Activated naive CD4-positive, alpha-beta T cell (primary cell): ENCODE measurements at places on chromosomes 3 and 15.

GRCh38 chr15:80684697-80685096, 10.4 kb upstream of the ABHD17C start:
- no peak for DNase-seq

GRCh38 chr3:8762607-8763377, 6.6 kb downstream of the OXTR start:
- no peak for DNase-seq

DNA sequence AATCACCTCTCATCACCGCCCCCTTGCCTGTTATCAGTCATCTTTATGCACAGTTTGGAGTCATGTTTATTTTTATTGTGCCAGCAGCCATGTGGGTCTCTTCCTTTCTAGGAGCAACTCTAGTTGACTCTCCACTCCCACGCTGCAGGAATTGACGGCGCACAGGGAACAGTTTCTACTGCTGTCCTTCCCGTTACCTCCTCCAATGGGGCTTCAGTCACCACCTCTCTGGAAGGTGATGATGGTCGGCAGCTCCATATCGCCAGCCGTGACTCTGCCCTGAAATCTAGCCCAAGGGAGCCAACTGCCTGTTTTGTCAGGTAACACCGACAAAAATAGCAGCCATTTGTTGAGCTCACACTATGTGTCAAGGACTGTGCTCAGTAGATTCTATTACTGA, 35.6 kb upstream of the FAM107A start:
- no peak for DNase-seq

DNA sequence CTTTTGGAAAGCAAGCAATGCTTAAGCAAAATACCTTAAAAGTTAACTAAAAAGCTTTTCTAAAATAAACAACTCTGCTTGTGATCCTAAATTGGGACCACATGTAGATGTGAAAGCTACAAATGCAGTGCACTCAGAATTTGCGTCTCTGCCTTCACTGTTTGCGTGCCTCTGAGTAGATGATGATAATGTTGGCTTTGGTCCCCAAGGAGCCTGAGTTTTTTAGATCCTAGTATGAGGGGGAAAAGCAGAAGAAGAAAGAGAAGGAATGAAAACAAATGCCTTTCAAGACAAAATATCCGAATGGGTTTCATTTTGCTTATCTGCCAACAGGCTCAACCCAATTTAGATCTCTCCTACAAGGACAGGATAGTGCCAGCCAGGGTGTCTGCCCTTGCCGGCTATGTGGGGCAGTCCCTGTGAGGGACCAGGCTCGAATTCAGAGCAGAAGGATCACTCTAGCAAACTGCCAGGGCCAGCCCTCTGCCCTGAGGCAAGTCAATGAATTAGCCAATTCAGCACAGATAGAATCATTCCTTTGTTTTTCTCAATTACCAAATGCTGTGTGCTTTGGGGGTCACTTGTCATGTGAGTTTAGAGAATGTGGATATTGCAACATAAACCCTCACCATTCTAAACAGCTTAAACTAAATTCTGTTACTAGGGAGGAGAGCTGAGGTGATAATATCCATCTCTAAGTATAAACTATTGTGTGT, 28.5 kb downstream of the SCG5 start:
- DNase-seq: no peak

DNA sequence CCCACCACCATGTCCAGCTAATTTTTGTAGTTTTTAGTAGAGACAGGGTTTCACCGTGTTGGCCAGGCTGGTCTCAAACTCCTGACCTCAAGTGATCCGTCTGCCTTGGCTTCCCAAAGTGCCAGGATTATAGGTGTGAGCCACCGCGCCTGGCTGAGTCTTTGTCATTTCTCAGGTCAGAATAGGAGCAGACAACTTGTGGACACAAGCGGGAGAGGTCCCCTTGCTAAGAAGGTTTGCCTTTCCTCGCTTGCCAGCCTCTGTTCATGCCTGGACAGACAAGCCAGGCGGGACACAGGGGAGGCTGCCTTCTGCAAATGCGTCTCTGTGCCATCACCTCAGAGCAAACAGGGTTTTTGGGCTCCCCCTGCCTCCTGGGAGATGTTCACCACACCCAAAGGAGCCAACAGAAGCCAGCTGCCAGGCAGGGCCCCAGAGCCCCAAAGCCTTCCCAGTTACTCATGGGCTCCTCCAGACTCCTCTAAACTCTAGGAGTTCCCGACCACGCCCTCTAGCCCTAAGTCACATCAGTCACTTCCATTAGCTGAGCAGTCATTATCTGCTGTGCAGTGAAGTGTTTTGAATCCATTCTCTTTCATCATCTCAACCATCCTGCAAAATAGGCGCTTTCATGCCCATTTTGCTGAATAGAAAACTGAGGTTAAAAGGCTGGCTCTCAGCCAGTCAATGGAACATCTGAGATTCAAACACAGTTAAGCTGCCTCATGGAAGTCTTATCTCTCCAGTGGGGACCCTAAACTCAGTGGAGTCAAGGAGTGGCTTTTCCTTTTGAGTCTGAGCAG, 245.0 kb downstream of the UACA start:
- DNase-seq: no peak

DNA sequence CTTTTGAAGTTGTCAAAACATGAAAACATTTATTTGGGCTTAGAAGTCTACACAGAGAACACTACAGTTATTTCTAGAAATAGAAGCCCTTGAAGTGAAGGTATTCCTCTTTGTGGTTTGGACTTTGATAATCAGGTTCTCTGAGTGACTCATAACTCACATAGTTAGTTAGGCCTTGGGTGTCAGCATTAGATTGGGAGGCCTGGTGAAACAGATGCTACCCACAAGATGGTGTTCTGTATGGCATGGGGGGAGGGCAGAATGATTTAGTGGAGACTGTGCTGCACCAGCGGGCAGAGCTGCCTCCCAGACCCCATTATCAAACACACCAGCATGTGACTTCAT, 108.9 kb upstream of the ETV5 start:
- no peak for DNase-seq

GRCh38 chr15:71149646-71150557, 34.6 kb downstream of the THSD4 start:
- no peak for DNase-seq

DNA sequence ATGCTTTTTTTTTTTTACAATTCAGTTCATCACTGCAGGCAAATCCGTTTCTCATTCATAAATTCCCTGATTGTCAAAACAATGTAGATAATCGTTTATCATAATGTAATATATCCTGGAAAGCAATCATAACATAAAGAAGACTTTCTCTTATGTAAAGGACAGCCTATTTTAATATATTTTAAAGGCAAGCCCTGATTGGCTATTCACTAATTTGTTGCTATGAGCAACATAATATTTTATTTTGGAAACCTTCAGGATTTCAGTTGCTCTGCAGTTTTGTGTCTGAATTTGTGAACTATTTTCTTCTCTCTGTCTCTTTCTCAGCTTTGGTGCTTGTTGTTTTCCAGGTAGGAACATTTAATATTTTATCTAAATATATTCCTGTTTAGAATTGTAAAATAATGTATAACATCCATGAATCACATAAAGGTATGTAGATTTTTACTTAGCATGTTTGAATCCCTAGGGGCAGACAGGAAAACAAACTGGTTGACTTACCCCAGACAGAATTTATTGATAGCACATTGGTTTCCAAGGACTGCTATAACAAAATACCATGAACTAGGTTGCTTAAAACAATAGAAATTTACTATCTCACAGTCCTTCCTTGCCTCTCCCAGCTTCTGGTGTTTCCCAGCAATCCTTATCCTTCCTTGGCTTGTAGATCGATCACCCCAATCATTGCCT, 253.5 kb downstream of the CDIN1 start:
- no peak for DNase-seq

- DNase-seq: no peak
Measured at GRCh38 chr3:15171096-15171495, 35.0 kb upstream of the CAPN7 start.

- no peak for DNase-seq
Measured at GRCh38 chr15:48680841-48681240, 35.3 kb upstream of the FBN1 start.

DNA sequence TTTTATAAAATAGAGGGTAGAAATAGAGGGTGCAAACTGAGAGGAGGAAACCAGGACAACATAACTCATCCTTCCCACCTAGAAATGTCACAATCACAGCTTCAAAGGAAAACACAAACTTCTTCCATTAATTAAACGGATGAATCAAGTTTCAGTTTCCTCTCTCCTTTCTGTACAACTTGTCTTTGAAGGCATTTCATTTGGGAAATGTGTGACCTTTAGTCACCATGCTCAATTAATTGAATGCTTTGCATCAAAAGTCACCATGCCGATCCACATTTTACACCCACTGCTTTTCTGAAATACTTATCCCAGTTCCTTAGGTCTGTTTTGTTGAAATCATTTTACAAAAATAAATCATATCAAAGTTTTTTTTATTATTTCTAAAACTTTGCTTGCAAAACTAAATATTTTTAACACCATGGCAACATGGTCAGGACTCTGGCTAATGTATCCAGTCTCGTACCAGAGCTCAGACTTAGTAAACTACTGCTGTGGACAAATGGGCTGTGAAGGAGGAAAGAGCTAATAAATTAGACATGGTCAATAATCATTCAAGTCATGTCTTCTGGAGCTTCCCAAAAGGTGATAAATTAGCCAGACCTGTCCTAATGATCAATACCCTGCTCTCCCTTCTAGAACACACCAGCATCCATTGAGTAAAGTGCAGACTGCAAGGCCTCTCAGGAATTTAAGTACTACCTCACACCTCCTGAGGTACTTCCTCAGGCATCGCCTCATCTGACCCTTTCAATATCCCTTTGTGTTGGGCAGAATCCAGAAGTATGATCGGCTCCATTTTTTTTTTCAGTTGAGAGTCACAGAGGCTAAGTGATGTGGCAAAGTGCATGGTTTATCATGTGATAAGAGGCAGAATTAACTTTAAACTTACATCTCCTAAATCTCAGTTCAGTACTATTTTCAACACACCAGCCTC, 161.3 kb downstream of the GREM1 start:
- no peak for DNase-seq

- DNase-seq: no peak
Measured at GRCh38 chr3:86986671-86987420, 4.1 kb downstream of the VGLL3 start.

GRCh38 chr3:95162794-95163193, 1099.9 kb downstream of the NSUN3 start:
- DNase-seq: no peak

GRCh38 chr3:16468002-16468335, 45.5 kb downstream of the RFTN1 start:
- no peak for DNase-seq

GRCh38 chr3:124373524-124373923, 356.7 kb upstream of the UMPS start:
- no peak for DNase-seq

- DNase-seq: no peak
Measured at GRCh38 chr3:110479731-110480130, 591.9 kb upstream of the NECTIN3 start.

GRCh38 chr15:100338971-100339444, 2.8 kb downstream of the ADAMTS17 start:
- no peak for DNase-seq

DNA sequence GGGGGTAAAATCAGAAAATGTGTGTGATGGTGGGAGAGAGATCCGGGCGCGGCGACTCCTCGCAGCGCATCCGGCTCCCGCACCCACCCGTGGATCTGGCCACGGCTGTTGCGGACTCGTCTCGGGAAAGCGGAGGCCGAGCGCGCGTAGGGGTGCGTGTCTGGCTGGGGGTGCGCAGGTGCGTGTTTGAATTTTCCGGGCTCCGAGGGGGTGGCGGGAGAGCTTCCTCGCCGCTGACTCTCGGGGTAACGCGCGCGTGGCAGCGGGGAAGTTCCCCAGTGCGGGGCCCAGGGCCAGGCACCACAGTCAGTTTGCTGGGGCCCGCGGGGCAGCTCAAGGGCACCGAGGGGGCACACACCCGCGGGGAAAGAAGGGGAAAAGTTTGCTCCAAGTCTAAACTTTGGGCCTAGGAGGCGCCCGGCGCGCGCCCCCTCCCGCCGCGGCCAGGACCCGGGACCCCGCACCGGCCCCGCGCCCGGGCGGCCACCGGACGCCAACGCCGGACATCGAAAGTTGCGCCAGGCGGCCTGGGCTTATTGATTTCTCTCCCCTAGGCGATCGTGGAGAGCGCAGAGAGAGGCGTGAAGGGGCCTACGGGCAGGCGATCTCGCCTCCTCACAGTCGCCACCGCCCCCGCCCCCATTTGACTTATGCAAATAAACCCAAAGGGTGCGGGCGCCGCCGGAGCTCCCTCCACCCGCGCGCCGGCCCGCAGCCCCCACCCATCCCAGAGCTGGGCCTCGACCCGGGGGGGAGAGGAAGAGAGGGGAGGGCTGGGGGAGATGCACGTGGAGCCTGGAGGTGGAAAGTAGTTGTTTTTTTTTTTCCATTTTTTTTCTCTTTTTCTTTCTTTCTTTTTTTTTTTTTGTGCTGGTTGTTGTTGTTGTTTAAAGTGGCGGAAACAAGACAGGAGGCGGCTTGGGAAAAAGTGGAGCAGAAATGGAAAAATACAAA, 639 bp downstream of the FOXP1 start:
- DNase-seq: peak; percentile 61

GRCh38 chr15:84649706-84650105, 4.4 kb downstream of the WDR73 start:
- DNase-seq: no peak

DNA sequence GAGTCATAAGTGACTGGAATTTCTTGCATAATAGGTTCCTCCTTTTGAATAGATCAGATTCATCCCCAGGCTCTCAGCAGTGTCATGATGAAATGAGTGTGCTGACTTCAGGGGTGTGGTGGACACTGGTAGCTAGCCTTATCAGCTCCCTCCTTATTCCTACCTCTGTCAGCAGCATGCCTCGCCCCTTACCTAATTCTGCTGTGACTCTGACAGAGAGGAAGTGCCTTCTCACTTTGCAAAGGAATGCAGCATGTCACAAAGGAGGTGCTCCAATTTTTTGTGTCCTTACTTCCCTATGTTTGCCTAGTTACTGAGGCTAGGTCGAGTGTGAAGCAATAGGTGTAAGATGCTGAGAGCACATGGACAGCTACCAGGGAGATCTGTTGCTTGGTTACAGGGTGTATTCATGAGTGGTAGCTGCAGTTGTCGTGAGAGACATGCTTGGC, 90.6 kb downstream of the TNFAIP8L3 start:
- DNase-seq: no peak

DNA sequence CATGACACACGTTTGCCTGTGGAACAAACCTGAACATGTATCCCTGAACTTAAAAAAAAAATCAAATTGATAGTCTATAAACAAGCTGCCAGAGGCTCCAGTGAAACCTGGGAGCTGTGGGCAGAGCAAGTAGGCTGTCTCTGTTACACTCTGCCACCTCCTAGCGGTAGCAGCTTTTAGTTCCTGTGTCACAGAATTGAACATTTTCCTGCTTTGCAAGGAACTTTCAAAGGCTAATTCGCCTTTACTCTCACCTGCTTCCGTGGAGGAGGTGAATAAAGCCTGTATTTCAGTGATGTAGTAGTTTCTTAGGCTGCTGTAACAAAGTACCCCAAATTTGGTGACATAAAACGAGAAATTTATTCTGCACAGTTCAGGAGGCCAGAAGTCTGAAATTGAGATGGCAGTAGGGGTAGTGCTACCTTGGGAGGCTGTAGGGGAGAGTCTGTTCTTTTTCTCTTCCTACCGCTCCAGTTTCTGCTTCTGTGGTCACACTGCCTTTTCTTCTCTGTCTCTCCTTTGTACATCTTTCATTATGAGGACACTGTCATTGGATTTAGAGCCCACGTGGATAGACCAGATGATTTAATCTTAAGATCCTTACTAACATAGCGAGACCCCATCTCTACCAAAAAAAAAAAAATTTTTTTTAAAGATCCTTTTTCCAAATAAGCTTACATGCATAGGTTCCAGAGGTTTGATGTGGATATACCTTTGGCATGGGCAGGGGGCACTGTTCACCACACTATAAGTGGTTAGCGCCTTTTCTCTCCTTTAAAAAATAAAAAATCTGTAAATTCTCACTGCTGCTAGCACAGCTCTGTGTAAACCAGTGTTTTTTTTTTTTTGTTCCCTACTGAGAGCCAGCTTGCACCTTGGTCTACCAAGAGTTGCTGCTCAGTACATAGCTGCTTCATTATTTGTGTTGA, 25.3 kb downstream of the FBXO22 start:
- DNase-seq: no peak
